ENCODE measurements at places on chromosomes 1 and 21.

DNA sequence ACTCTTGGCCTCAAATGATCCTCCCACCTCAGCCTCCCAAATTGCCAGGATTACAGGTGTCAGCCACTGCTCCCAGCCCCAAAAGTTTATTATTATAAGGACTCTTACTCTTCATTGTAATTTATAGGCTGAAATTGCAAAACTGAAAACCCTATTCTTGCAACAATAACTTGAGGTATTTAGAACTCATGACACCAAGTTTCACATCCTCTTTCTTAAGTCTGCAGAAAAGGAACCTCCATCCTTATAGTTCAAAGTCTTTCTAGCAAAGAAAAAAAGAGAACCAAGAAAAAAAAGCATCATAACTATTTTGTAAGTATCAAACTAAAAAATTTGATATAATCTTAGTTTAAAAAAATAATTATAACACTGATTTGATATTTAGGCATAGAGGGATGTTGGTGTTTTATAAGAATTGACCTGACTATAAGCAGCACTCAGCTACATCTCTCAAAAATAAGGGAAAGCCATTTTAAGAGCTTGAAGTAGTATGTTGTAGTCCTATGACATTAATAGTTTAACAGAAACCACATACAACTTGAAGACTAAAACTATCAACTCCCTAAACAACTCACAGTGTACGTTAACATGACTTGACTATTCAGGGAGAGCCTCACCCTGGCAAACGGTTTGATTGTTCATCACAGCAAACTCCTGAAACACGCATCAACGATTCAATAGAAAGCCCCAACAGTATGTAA, 122.4 kb downstream of the AKT3 start:
- DNase-seq, result no peak

DNA sequence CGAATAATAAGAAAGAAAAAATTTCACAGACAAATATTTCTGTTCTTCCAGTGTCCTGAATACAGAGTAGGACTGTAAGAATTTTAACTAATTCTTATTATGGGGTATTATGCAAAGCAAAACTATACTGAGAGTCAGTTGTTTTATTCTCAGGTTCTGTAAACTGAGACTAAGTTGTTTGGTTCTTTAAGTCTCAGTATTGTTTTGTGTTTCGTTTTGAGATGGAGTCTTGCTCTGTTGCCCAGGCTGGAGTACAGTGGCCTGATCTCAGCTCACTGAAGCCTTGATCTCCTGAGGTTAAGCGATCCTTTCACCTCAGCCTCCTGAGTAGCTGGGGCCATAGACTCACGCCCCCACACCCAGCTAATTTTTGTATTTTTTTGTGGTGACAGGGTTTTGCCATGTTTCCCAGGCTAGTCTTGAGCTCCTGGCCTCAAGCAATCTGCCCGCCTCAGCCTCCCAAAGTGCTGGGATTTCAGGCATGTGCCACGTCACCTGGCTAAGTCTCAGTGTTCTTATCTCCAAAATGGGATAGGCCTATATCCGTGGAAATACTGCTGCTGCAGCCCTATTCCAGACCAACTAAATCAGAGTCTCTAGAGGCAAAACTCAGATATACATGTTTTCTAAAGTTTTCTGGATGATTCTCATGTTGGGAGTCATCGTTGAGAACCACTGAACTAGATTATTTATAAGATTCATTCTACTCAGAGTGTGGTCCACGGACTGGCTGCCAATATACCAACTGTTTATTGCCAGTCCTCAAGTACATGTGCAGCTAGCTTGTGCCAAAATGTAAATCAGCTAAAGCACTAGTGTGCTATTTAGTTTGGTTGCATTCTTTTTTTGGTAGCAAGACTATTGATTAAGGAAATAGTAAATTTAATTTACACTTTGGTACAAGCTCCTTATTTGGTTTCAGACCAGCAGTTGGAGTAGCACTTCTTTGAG, 116.6 kb downstream of the HS2ST1 start:
- DNase-seq, result no peak

- no peak for DNase-seq
These were observed 65.2 kb upstream of the TRABD2B start for GRCh38 chr1:48062353-48062752.

DNA sequence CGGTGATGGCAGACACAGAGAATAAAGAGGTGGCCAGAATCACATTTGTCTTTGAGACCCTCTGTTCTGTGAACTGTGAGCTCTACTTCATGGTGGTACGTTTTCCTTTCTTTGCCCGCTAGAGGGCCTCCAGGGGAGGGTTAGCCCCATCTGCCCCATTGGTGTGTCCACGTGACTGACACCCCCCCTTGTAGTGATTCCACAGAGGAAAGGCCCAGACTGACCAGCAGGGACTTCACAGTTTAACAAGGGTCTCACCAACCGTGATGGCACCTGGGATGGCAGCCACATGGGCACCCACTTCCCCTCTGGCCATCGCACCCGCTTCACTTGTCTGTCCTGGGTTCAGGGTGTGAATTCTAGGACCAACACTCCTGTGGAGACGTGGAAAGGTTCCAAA, 22.3 kb upstream of the SARS1 start:
- DNase-seq, result peak; percentile 13

DNA sequence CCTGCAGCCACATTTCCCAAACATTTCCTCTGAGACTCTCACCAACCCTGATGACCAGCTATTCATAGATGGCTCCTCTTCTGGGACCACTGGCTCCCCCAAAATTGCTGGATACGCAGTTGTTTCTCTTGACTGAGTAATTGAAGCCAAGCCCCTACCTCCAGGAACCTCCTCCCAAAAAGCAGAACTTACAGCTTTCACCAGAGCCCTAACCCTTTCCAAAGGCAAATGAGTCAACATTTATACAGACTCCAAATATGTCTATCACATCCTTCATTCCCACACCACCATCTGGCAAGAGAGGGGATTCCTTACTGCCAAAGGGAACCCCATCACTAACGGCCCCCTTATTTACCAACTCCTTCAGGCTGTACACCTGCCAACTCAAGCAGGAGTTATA, 20.3 kb upstream of the CA6 start:
- DNase-seq, result no peak

DNA sequence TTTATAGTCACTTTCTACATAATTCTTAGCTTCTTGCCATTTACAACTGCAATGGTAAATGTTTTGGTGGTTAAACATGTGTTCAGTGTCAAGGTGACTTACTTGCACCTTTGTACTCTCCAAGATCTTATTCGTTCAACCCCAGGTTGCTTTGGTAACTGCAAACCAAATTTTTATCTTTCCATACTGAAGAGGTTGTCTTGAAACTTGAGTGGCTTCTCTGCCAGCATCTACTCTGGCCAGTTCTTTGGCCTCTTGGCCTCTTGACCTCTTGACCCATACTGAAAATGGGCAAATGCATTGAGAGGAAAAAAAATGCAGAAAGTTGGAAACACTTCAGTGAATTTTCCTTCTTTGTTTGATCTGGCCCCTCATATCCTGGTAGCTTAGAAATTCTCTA, 88.0 kb upstream of the LRRC7 start:
- DNase-seq, result no peak

- DNase-seq, result peak; percentile 49
These were observed 51.0 kb downstream of the SMYD2 start for GRCh38 chr1:214331827-214332423.

- peak; percentile 11 for DNase-seq
These were observed 267.6 kb downstream of the SETD4 start for GRCh38 chr21:35792569-35793305.

- peak; percentile 8 for DNase-seq
These were observed 124.7 kb upstream of the KIAA0040 start for GRCh38 chr1:175317309-175317708.

DNA sequence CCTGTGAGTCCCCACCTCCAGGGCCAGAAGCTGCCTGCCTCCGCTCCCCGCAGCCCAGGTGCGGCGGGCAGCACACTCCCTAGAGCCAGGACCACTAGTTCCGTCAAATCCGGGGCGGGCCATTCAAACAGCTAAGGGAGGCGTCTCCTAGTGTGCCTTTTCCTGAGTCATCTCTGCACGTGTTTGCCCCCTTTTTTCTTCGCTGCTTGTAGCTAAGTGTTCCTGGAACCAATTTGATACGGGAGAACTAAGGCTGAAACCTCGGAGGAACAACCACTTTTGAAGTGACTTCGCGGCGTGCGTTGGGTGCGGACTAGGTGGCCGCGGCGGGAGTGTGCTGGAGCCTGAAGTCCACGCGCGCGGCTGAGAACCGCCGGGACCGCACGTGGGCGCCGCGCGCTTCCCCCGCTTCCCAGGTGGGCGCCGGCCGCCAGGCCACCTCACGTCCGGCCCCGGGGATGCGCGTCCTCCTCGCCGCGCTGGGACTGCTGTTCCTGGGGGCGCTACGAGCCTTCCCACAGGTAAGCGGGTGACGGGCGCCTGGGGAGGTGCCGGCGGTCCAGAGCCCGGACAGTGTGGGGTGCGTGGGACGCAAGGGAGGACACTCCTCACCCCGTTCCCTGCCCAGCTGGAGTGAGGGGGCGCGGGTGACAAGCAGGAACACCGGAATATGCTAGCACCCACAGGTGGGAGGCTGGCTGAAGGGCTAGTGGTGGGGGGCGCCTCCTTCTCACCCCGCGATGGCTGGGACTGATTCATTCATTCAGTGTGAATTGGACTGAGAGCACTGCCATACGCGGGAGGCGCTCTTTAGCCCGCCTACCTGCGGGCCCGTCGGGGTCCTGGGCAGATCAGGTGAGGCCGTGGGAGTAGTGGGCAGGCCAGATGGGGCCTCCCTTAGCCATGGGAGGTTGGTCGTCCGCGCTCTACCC, at the start of gene TNFRSF8:
Gene TNFRSF8, plus strand, starts transcription at position 163 of the 932 bp plus-strand sequence. Its CDS starts 296 bp downstream, at position 459.
- DNase-seq, result no peak

DNA sequence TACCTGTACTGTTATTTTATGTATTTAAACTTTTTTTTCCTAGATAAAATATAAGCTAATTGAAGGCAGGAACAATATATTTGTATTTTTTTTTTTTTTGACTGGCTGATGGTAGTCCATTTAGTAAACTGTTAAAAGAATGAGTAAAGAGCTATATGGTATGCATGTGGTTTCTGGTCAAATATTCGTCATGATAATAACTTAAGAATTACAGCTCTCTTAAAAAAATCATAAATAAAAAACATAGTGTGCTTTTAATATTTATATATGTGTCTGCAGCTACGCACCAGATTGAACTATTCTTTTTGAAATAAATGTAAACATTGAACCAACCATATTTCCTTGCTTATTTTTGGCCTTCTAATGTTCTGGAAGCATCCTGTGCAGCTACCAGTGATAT, 272.3 kb upstream of the C1orf105 start:
- DNase-seq, result peak; percentile 75

DNA sequence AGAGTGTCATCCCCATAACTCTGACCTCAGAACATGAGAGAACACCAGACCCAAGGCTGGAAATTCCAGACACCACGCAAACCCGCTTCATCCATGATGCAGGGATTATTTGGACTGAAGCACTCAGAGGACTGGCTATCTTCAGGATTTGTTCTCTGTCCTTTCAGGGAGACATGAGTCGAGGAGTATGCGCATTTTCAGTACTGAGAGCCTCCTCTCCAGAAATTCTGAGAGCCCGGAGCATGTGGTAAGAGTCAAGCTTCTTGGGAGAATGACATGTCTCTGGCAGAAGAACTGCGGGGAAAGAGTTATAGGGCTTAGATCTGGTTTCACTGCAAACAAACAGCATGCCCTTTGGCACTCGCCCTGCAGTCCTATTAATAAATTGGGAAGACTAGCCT, 6.9 kb downstream of the LAX1 start:
- no peak for DNase-seq

GRCh38 chr1:14784790-14785773, 186.6 kb downstream of the KAZN start:
- no peak for DNase-seq

DNA sequence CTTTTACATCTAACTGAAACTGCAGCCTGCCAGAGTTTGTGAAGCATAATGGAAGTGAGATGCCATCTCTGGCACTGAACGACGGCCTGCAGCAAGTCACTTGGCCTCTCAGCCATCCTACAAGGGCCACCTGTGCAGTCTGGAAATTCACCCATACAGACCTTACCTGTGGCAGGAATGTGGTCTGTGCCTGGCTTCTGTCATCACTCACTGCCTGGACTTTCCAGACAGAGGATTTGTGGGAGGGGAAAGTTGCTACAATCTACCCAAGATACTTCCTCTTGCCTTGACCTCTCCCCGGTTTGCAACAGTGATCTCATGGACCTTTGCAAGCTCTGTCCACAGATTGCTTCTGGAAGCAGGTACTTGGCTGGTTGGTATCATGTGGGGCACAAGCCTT, 58.4 kb upstream of the ATP1B1 start:
- no peak for DNase-seq

DNA sequence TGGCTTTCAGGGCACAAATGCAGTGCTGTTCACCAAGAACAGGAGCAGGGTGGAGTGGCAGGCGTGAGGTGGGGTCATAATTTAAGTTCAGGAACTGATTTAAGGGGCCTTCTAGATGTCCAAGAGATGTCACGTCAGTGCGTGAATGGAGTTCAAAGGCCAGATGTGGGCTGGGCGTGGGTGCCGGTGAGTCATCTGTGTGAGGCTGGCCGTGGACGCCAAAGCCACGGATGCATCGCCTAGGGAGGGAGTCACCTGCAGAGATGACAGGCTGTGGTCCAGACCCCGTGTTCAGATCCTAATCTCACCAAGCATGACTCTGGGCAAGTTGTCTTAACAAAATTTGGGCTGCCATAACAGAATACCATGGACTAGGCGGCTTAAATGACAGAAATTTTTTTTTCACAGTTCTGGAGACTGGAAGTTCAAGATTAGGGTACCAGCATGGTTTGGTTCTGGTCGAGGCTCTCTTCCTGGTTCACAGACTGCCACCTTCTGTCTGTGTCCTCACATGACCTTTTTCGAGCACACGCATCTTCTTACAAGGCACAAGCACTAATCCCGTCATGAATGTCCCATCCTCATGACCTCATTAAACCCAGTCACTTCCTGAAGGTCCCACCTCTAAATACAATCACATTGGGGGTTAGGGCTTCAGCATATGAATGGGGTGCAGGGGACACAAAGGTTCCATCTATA, 109.6 kb downstream of the PRDM2 start:
- DNase-seq, result no peak

DNA sequence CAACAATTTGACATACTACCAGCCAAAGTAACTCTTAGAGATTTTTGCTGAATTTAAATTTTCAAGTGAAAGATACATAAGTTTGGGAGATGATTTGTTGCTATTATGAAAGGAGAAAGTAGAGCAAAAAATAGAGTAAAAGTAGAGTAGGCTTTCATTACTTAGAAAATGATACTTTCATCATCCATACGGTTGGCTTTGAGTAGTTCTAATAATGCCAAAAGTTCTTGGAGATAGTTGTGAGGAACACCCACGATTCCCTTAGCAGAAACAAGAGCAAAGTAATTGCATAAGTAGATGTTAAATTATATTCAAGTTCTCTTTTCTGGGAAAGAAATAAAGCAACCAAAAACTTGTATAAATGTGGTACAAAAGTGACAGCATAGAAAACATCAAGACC, 95.0 kb upstream of the VAV3 start:
- no peak for DNase-seq

GRCh38 chr21:43317959-43318358, 109.0 kb downstream of the SIK1 start:
- DNase-seq, result no peak

GRCh38 chr1:173430677-173431303, 46.3 kb upstream of the PRDX6 start:
- no peak for DNase-seq

DNA sequence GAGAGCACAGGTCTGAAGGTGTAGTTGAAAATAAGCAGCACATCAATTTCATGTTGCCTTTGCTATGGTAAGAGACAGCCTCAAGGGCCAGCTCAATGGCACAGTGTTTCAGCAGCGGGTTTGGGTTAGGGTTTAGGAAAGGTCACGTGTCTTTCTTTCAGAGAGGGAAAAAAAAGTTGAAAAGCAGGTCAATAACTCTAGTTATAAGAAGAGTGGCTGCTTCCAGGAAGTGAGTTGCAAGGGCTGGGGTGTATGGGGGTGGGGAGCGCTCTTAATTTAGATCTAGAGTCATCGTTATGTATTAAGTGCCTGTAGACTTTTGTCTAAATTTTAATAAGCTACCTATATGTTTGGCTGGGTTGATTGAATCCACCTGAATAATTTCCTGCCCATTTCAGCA, 118.5 kb upstream of the SPAG17 start:
- no peak for DNase-seq

All from fibroblast of skin of back (primary cell).